NCI-H446 treated with DMSO at 0.1 percent for 48 hours (cell line): ENCODE measurements at places on chromosomes 6 and 20.

GRCh38 chr6:124955108-124955856, 7.0 kb upstream of the RNF217 start:
- no peak for DNase-seq

DNA sequence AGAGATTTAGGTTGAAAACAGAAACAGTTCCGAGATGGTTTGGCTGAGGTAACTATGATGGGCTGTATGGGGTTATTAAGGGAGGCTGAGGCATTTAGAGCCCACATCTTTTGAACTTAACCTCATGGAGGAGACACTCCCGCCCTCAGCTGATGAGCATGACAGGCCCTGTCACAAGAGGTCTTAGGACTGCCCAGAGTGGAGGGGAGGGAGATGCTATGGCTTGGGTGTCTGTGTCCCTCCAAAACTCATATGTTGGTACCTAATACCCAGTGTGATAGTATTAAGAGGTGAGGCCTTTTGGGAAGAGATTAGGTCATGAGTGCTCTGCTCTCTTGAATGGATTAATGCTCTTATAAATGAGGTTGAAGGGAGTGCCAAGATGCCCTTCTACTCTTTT, 126.6 kb downstream of the CDC5L start:
- no peak for DNase-seq

DNA sequence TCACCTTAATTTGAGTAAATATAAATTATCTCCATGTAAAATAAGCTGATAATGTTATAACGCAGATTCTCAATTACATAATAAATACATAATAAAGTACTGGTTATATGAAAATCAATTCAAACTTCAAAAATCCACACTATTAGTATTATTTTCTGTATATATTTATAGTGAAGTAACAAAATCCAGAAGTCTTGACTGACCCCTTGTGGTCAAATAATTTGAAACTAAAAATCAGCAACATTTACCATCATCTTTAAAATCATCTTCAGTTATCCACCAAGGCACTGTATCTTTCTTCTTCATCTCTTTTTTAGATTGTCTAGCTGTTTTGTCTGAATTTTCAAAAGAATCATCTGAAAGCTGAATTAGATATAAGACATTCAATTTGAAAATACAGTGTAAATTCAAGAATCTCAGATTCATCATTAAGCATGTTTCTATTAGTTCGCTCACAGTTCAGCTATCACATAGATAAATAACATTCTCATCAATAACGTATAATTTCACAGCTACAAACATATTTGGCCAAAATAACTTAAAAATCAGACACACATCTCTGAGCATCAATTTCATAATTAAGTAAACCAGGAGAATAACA, 6.5 kb downstream of the CEP162 start:
- DNase-seq: no peak

DNA sequence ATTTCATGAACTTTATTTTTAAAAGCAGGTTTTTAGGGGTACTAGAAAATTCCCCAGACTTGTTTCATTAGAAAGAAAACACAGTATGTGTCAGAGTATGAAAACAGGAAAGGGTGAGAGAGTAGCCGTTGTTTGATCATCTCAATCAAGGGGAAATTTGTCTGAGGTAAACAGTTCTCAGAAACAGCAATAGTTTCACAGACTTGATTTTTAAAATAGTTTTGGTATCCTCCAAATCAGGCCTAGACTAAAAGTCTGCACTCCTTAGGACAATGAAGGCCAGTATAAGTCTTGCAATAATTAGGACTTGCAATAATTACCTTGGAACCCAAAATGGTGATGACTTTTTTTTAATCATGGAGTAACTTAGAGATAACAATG, 176.6 kb upstream of the TAB2 start:
- DNase-seq: no peak

DNA sequence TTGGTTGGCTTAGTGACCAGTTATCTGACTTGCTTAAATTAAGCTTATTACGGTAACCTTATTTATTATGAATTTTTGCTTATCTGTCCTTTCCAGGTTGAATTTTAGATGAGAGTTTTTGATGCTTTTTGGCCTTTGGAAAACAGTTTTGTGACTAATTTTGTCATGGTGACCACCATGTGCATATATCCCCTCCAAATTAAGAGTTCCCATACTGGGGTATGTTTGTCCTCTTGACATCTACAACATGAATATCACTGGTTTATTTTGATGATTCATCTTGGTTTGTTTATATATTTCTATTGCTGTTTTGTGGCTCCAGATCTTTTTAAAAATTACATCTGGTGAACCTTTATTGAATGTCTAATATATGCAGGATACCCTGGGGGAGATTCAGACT, 61.4 kb downstream of the PHF20 start:
- DNase-seq: no peak

DNA sequence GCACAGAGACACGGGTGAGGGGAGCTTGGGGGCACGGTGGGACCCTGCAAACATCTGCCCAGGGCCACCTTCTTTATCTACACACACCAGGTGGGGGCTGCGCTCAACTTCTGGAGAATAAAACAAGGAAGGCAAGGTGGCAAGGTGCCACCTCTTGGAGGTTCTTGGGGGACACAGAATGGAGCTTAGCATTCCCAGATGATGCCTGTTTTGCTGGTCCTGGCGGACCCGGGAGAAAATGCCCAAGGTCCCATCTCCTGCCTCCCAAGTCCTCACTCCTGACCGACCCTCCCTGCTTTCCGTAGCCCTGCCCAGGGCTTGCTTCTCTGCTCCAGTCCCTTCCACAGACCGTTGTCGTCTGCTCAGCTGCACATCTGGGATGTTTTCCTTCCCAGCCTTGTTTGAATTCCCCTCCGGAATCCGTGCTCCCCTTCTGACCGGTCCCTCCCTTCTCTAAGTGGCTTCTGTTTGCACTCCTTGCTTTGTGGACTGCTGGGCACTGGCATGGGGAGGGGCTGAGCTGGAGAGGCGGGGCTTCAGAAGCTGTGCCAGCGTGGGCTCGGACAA, 13.1 kb downstream of the ITPR3 start:
- DNase-seq: no peak

- no peak for DNase-seq
Observed at GRCh38 chr6:125797886-125798444, 7.2 kb downstream of the NCOA7 start.

GRCh38 chr20:34998331-34998950, 42.8 kb downstream of the MYH7B start:
- DNase-seq: no peak

DNA sequence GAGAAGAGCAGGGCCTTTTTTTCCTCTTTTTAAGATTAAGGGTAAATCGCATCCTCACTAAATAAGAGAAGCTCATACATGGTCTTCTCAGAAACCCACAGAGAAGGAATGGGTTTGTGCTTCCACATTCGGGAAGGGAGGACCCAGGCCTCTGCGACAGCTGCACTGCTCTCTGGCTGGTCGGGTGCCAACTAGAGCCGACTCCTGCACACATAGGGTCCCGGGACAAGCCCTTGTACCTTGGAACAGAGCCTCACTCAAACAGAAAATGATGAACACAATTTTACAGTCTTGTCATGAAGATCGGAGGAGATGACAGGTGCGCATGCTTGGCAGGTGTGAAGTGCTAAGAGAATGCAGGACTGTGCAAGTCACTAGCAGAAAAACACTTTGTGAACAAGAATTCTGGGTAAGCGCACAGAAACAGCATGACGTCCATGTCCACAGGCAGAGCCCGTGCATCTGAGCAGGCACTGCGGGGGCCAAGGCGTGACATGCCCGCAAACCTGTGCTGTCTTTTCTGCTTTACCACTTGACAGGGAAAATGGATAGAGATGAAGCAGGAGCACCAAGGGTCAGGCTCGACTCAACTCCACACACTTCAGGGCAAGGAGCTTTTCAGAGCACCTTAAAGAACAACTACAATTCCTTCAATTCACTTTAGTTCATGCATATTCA, 101.0 kb upstream of the MPC1 start:
- no peak for DNase-seq

DNA sequence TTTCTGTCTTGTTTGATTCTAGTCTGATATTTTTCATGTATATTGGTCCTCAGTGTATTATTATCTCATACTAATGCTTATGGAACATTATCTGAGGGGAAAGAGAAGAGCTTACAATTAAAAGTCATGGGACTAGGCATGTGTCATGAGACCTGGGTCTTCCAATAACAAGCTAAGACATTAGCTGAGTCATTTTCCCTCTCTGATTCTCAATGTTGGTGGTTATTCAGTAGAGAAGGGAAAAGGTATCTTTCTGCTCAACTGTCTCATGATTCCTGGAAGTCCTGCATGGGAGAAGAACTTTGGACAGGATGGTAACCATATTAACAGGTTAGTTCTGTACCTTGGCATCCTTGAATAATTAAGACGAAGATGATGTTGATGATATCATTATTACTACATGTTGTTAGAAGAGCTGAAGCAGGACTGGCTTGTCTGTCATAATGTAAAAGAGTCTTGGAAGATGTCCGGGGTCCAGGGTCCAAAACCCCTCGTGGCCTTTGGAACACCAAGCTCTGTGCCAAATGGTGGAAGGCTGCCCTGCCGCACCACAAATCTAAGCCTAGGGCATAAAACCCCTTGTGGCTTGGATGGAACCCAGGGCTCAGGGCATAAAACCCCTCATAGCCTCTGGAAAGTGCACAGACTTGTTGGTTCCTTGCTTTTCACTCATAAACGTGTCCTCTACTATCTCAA, 19.1 kb downstream of the TRIM38 start:
- no peak for DNase-seq

DNA sequence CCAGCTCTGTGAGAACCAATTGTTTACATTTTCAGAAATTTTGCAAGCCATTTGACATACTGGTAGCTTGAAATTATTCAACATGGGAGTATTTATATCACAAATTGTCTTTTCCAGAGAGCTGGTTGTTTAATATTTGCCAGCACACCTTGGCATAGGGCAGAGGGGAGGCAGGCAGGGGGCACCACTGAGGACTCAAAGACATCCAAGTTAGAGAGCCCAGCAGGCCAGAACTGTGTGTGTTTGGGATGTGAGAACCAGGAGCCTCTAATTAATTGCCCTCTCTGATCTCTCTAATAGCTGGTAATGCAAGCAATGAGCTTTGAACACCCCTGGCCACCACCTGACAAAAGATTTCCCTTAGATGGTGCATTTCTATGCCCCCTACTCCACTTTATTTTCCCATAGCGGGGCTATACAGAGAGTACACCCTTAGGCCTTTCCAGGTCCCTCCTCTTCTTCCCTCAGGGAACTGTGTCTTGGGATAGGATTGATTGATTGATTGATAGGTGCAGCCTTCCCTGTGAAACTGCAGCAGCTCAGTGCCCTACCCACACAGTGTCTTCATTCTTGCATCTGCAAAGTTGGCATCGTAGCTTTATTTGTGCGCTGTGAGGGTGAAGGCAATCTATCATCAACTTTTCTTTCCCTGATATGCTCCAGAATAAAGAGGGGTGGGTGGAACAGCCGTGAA, 29.2 kb downstream of the MOCS1 start:
- no peak for DNase-seq

DNA sequence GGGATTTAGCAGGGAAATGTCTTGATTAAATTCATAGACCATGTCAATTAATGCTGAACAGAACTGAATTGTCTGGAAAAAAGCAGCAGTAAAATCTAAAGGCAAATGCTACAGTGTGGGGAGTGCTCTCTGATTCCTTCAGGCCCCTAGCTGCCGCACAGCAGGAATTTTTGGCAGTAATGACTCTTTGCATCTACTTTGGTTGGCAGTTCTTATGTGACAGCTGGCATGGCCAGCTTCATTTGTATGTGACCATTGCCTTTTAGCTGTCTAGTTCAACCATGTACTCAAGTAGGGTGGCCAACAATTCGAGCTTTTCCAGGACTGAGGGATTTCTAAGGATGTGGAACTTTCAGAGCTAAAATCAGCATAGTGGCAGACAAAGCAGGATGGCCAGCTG, 499.1 kb upstream of the MAN1A1 start:
- DNase-seq: peak; percentile 67

DNA sequence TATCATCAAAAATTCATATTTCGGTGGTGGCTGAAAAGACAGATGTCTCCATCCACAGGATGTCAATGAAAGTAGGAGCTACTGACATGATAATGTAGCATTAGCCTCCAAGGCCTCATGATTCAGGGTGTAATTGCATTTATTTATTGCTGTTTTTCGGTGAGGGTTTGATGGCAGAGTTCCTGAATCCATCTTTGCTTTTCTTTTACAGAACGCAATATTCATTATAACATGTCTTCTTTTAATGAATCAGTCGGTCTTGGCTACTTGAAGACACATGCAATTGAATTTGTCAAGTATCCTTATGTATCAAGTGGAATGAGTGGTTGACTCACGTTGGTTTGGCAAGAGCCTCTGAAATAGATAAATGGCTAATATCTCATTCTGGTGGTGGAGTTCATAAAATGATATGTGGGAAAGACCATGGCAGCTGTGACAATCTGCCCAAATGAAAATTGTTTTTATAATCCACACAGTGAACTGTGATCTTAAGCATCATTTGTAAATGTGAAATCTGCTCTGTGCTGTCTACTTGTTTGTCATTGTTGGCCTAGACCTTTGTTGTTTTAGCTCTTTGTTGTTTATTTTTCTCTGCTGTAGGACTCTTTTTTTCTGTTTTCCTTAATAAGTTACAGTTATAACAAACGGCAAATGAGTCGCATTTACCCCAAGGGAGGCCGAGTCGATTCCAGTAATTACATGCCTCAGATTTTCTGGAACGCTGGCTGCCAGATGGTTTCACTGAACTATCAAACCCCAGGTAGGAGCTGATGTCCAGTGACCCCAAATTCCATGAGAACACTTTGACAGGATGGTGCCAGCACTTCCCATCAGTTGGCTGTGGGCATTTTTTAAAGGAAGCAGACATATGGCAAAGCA, 105.7 kb upstream of the LAMP5 start:
- DNase-seq: peak; percentile 85

DNA sequence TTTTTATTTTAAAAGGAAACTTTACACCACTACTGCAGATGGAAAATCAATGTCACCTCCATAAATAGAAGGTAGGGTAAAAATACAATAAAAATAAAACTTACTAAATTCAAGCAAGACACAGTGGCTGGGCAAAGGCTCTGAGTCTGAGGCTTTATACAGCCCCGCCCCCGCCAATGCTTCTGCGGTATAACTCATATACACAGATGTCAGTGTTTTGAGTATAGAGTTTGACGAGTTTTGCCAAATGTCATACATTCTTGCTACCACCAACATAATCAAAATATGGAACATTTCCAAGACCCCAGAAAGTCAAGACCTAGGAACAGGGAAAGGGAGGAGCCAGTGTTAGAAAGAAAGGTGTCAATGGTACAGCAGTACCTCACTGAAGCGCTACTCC, 12.8 kb downstream of the NFATC2 start:
- DNase-seq: no peak

GRCh38 chr20:17611540-17612286, 41.8 kb downstream of the DSTN start:
- no peak for DNase-seq
